ENCODE measurements at places on chromosomes 11 and 22.

DNA sequence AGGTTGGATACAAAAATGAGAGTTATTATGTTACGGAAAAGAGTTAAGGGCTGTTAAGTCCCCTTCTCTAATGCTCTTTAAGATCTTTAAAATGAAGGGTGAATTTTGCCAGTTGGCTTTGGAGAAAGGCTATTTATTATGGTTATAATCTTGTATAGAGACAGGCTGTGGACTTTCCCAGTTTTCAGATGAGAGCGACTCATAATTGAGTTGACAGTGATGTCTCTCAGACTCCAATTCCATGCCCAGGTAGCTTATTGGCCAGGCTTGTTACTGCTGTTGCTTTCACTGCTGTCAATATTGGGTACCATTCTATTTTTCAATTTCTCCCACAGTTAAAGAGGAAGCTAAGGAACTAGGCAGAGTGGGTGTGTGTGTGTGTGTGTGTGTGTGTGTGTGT lies 13.1 kb downstream of the ENDOD1 start:
- DNase-seq = no peak

GRCh38 chr22:28873183-28873963 lies 10.0 kb upstream of the ZNRF3 start:
- no peak for DNase-seq

- DNase-seq = no peak
These were observed 1147.0 kb downstream of the DLG2 start for GRCh38 chr11:84480131-84480530.

DNA sequence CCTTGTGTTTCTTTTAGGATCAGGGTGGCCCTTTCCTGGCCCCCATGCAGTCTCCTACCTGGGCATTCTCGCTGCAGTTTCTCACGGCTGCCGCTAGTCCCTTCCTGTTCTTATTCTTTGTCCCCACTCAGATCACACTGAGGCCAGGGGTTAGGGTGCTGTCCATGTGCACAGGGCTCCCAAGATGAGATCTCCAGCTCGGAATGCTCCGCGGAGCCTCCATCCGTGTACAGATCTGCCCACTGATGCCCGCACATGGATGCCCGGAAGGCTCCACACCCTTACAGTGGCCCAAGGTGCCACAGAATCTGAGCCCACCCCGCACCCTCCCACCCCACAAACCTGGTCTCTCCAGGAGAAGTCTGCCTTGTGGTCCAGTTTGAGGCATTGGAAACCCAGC lies 457.3 kb downstream of the TBC1D22A start:
- no peak for DNase-seq

DNA sequence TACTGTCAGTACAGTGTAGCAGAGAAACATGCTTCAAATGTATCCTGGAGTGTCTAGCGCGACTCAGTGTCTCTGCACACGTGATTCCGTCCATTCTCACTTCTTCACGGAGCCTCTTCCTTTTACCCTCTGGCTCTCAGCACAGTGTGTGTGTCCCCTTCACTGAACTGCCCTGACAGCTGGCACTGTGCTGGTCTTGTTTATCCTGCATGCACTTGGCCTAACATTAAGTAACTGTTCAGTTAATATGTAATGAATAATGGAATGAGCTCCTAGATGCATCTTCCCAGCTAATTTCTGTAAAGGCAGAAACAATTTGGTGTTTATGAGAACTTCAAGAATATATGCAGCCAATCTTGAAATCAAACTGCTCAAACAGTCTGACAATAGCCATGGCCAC lies 44.4 kb downstream of the KMT5B start:
- DNase-seq = no peak

- DNase-seq = no peak
These were observed 334.3 kb downstream of the TMEM135 start for GRCh38 chr11:87372065-87372464.

GRCh38 chr11:63534895-63535461 lies 1.6 kb upstream of the PLAAT4 start:
- no peak for DNase-seq

- DNase-seq = no peak
These were observed 17.5 kb upstream of the CDKN1C start for GRCh38 chr11:2902784-2903671.

- DNase-seq = no peak
These were observed 44.6 kb upstream of the SORL1-AS1 start for GRCh38 chr11:121497176-121497998.

GRCh38 chr22:30767661-30768060 lies 73.0 kb downstream of the OSBP2 start:
- DNase-seq = no peak
